ENCODE measurements at places on chromosomes 6 and 20. TPM values are rescaled to one million over a fixed set of nuclear protein-coding genes. Genes with fewer than 3 reads are reported as not detected.

GRCh38 chr6:70846207-70846835 is 110.5 kb downstream of the B3GAT2 start:
- no peak for DNase-seq

DNA sequence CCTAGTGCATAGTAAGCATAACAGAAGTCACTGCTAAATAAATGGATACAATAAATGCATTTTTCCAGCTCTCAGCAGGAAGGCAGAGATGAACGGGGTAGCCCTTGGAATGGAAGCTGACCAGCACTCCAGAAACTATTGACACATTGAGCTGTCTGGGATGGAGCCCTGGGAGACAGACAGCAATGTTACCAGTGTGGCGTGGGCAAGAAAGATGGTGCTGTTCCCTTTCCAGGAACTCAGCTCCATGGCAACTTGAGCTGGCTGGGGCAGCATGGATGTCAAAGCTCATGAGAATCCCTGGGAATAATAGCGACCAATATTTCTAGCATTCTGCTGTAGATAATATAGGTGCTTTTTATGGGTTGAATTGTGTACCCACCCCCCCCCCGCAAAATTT is 104.3 kb upstream of the PTPRT start:
- no peak for DNase-seq

GRCh38 chr6:159493231-159493897 is 199.7 kb downstream of the SOD2 start:
- no peak for DNase-seq

DNA sequence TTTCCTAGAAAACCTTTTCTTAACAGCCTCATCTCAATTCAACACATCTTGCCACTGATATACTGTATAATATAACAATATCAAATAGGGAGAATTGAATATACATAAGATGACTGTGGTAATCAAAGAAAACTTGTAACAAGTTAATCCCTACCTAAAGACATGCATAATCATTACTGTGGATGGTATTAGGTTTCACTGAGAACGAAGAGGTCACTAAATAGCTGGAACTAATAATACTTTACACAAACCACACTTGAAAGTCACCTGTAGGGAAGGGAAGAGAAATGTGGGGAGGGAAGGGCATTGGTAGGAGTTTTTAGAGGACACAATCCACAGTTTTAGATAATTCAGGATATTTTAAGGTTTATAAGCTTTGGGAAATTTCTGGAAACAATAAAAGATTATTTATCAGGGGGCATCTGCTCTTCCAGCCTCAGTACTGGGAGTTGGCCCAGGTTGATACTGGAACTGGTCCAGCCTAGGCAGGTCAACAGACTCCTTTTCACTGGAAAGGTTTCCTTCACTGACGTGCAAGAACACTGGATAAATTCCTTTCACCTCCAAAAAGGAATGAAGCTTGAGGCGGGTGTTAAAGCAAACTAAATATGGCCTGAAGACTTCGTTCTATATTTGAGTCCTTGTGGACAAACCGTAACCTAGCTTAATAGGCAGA is 44.0 kb downstream of the MAP7 start:
- no peak for DNase-seq

ZSCAN23 gene
- polyA plus RNA-seq: 6.8 TPM

- no peak for DNase-seq
Measured at GRCh38 chr20:64276817-64277216, 21.3 kb downstream of the PCMTD2 start.

DNA sequence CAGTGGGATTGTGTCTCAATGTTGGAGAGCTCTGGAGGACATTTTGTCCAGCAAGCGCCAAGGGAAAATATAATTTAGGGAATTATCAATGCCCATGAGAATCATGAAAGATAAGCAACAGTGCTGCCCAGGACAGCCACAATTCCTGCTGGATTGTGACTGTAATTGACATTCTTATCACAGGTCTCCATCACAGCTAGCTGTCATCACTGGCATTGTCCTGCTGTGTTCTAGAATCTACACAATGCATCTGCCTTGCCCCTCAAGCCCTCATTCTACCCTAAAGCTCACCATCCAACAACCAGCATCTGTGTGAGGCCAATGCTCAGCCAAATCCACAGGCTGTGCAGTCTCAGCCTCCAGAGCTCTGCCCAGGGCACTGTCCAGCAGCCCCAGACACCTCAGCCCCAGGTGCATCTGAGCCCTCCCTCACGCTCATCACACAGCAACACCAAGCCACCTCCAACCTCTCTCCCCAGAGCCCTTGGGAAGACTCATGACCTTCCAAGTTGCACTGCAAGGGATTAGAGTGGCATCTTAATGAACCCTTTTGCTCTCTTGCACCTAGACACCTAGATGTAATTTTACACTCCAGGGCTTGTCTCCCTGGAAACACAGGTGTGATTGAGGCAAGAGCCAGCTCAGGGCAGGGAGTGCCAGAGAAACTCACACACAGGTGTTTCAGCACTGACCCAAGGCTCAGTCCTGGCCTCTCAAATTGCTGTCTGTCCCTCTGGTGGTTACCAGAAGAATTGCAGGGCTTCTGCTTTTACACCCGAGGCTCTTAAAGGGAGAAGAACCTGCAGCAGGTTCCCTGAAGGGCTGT is 85.2 kb upstream of the PHACTR3 start:
- no peak for DNase-seq

GRCh38 chr20:32959351-32960221 is 44.6 kb downstream of the SUN5 start:
- DNase-seq: no peak

DNA sequence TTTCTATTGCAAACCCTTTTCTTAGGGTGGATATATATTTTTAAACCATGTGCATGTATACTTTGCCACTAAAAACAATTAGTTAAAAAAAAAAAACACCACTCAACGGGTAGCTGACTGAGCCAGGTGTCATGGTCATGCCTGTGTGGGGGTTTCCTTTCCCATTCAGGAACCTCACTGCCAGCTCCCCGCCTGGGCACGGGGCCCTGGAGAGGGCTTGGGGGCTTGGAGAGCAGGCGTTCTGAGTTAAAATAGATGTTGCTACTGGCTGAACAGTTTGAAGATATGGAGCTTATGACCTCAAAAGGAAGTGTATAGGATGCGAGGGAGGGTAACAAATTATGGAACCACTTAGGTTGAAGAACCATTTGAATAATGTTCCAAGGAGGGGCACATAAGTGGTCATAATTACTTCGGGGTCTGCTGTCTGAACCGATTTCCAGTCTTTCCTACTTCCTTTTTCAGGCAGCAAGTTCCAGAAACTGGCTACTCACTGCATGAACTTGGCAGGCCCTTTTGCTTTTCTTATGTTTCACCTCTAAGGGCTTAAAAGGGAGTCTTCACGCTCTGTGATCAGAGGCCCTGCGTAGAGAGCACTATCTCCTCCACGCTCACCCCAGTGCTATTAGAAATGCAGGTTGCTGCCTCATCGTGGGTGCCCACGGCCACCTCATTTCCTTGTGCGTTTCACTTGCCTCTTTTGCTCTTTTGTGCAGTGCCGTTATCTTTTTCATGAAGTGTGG is 9.9 kb downstream of the STX16 start:
- DNase-seq: no peak

GRCh38 chr6:170096803-170097504 is 193.9 kb downstream of the DLL1 start:
- DNase-seq: no peak

DNA sequence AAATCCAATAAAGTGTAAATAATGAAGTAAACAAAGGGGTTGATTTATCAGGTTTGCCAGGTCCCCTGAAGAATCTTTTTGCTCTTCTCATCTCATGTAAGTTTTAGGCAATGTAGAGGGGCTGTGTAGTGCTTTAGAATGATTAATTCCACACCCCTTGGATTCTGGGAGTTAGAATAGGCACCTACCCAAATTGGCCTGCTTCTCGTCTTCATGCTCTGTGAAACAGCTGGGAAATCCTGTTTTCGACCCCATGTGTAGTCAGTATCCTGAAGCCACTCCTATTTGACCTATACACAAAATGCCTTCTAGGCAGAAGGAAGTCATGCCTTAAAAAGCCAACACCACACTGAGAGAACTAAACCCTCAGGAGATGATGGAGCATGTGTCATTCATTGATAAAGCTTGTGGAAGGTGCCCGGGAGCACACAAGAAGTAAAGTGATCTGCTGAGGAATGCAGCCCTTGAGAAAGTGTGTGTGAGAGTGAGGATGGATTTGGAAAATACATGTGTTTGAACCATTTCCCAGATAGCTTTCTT is 170.9 kb downstream of the KLHL32 start:
- DNase-seq: peak; percentile 8

TRIM10 gene
- 0.48 TPM for polyA plus RNA-seq

DNA sequence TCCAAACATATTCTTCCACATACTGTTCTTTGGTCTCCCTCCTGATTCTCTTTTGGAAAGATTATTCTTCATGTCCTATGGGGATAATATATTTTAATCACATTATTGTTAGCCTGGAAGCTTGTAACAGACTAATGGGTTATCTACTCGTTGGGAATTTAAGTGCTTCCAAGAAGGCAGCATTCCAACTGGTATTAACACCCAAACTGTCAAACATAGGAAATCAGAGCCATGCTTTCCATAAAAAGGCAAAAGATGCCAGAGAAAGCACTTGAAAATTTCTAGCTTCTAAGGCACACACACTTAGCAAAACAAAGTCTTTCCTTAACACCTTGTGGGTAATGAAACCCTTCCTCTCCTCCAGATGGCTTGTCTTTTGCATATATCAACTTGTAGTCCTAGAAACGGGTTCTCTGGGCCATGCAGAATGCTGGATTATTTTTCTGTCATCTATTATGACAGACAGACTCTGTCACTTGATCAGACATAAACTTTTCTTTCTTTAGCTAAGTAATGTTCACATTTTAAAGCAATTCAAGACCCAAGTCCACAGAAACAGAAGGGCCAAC is 41.5 kb downstream of the B4GALT5 start:
- no peak for DNase-seq

MDFI gene
- 41.3 TPM for polyA plus RNA-seq

SRC gene
- 16.6 TPM for polyA plus RNA-seq

- DNase-seq: no peak
Measured at GRCh38 chr6:163501439-163501838, 86.9 kb downstream of the QKI start.

HSPA12B gene
- 21.4 TPM for polyA plus RNA-seq

REV3L gene
- polyA plus RNA-seq: 37.5 TPM

DNA sequence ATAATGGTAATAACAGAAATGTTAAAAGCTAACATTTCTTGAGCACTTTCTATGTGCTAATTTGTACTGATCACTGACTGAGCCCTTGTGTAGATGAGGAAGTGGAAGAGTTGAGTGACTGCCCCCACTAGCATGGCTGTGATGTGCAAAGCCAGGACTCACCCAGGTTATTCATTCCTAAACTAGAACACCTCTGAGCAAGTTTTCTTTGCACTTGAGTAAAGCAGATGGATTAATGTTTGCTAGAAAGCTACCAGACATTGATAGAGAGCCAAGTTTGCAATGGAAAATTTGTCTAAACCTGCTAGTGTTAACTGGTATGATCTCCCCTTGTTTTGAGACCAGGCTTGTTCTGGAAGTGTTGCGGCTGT is 467.4 kb upstream of the PLCB4 start:
- DNase-seq: no peak

- DNase-seq: no peak
Measured at GRCh38 chr20:46948081-46948480, 53.4 kb downstream of the EYA2 start.

ADGB gene
- polyA plus RNA-seq: not detected

GRCh38 chr20:35291654-35292503 is at the start of gene FAM83C:
FAM83C (minus strand) TSS chr20:35292425; CDS start chr20:35292304, 121 bp downstream.
- no peak for DNase-seq

SAMD3 gene
- polyA plus RNA-seq: 0.58 TPM

DYNLT2 gene
- 2.9 TPM for polyA plus RNA-seq

DNA sequence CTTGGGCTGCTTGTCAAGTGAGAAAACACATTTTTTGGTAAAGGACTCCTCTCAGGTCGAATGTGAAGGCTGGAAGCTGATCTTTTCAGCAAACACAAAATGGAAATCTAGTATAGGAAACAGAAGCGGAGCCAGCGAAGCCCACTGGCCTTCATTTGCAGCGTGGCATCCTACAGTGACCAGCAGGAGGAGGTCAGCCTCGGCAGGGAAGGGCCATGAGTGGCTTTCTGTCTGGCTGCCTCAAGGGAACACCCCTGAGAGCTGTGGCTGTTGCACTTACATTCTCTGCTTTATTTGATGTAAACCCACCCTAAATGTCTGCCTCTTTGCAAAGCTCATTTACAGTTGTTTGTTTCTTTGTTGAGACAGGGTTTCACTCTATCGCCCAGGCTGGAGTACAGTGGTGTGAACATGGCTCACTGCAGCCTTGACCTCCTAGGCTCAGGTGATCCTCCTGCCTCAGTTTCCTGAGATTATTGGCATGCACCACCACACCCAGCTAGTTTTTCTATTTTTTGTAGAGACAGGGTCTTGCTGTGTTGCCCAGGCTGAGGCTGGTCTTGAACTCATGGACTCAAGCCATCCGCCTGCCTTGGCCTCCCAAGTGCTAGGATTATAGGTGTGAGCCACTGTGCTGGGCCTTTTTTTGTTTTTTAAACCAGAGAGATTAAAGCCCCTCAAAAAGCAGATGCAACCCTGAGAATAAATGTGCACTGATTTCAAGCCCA is 322.0 kb upstream of the SOX4 start:
- DNase-seq: no peak

DNA sequence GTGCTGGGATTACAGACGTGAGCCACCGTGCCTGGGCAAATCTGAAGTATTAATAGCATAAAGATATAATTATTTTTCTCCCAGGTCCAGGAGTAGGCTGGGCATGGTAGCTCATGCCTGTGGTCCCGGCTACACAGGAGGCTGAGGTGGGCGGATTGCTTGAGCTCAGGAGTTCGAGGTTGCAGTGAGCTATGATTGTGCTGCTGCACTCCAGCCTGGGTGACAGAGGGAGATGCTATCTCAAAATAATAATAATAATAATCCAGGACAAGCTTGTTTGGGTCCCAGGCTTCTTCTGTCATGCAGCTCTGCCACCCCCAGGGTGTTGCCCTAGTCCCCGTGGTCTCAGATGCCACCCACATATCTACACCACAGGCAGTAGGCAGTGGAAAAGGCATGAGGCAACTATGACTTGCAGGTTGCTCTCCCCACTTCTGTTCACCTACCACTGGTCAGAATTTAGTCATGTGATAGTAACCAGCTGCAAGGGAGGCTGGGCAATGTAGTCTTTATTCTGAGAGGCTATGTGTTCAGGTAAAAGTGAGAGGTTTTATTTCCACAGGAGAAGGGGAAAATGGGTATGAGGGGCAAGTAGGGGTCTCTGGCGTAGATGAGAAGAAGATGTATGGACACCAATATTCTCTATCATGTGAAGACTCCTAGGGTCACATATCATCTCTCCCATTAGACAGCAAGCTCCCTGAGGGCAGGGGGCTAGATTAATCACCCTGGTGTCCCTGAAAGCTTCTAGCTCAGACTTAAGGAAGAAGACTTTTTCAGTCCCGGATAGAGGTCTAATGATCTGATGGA is 25.7 kb downstream of the TCF15 start:
- no peak for DNase-seq

- no peak for DNase-seq
Measured at GRCh38 chr6:123619156-123619555, 17.6 kb downstream of the TRDN start.
